ENCODE measurements at places on chromosomes 1 and 21.

DNA sequence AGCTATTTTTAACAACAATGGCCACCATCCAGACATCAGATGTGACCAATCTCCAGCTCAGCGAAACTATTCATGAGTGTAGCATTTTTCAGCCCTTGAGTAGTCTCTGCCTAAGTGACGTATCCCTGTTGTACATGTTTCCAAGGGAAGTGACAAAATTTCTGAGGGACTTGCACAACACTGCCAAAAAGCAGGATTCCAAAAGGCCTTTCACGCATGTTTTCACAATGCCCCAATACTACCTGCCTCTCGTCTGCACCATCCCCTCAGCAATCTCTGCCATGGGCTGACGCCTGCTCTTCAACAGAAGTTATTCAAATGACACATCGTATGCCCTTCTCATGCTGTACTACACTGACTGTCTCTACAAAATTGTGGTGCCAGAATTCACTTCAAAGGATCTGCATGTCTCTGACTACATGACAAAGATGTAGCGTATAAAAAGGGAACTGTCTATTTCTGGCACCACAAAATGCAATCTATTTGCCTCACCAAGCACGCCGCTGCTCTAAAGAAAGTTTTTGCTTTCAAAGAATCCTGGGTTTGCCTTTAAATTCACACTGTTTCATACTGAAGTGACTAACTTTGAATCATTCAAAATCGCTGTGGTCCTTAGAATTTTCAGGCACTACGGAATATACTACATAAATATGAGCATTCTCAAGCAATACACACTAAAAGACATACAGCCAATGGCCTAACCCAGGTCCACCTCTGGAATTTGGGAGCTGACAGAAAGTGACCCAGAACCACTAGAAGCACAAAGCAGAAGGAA lies 32.9 kb downstream of the JAK1 start:
- no peak for DNase-seq

DNA sequence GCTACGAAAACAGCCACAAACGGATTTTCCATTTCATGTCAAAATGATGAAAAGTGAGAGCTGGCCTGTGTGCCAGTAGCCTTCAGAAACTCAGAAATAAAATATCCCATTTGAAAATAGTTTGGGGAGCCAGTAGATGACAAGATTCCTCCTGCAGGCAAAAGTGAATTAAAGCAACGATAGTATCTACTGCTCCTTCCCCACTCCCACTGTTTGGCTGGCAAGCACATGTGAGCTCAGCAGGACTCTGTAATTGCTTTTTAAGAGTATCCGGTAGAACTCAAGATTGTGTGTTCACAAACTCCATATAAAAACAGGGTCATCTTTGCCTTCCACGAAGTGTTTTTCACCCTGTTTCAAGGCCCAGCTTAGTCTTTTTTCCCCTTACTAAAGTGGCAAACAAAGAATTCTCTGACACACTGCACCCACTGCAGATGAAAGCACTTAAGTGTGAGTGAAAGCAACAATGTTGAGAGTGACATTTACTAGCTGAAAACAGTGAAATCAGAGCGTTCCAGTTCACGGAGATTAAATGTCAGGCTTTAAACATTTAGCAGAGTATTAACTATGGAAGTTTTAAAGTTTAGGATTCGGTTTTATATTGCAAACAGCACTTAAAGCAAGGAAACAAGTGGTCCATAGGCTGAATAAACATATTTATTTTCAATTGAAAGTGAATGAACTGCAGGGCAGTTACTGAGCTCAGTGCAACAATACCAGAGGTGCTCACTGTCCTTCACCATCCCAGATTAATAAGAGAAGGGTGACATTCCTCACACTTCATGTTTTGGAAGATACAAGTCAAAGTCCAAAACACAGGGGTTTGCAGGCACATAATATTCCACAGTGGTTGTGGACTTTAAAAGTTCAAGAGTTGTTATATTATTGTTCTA lies 70.0 kb downstream of the ALG14 start:
- DNase-seq: no peak

GRCh38 chr1:36944883-36945282 lies 89.4 kb downstream of the GRIK3 start:
- no peak for DNase-seq

- no peak for DNase-seq
Observed at GRCh38 chr1:12078575-12078937, 15.5 kb downstream of the TNFRSF8 start.

DNA sequence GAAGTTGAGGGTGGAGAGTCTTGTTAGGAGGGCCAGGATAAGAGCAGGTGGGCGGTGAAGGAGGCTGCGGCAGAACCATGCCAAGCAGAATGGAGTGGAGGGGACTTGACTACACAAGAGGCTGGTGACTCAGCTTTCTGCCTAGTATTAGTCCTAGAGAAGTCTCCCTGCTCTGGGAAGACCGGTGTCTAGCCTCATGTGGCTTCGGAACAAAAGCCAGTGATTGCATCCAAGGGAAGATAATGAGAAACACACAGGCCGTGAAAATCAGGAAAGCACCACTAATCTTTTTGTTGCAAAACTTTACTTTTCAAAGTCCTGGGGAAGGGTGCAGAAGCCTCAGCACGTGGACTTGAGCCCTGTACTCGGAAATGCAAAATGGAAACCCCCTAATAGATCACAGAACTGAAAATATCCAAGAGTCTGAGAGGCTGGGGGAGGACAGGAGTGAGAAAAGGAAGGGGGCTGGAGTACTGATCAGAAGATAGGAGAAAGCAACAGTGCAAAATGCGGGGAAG lies 31.4 kb downstream of the DDR2 start:
- DNase-seq: no peak

- no peak for DNase-seq
Observed at GRCh38 chr1:112027696-112028095, 38.2 kb upstream of the KCND3 start.

DNA sequence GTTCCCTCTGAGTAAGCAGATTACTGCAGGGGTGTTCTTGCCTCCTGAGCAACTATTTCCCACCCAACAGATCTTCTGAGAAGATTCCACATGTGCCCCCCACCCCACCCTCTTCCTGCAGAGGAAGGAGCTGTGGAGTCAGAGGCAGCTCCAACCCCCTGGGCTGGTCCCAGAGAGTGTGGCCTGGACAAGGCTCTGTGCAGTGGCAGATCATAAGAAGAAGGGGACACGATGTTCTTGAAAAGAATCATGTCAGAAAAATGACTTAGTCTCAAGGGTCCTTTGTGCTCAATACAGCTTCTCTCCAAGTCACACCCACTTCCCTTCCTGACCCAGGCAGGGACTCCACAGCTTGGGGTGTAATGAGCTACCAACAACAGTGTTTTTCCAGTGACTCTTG lies 95.2 kb downstream of the SYF2 start:
- no peak for DNase-seq

GRCh38 chr1:30809514-30810263 lies 52.1 kb upstream of the LAPTM5 start:
- DNase-seq: no peak

DNA sequence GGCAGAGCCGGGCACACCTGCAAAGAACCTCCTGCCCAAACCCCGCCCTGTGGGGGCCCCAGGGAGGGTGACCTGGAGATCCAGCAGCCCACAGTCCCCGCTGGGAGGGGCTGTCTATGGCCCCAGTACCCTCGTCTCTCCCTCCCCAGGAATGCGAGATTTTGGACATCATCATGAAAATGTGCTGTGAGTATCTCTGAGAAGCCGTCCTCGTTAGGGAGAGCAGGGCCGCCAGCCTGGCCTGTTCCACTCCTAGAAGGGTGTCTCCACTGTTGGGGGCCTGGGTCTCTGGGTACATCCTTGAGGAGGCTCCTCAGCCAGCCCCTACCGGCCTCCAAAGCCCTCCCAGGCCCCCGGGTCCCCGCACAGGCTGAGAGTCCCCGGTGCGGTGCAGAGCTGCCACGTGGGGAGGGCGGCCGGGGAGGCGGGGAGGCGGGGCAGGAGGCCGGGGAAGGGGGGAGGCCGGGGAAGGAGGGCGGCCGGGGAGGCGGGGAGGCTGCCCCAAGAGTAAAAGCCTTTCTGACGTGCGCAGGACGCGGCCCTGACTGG lies 18.7 kb downstream of the COL6A1 start:
- DNase-seq: no peak

- no peak for DNase-seq
Observed at GRCh38 chr1:59815892-59816291, 1.1 kb downstream of the HOOK1 start.

DNA sequence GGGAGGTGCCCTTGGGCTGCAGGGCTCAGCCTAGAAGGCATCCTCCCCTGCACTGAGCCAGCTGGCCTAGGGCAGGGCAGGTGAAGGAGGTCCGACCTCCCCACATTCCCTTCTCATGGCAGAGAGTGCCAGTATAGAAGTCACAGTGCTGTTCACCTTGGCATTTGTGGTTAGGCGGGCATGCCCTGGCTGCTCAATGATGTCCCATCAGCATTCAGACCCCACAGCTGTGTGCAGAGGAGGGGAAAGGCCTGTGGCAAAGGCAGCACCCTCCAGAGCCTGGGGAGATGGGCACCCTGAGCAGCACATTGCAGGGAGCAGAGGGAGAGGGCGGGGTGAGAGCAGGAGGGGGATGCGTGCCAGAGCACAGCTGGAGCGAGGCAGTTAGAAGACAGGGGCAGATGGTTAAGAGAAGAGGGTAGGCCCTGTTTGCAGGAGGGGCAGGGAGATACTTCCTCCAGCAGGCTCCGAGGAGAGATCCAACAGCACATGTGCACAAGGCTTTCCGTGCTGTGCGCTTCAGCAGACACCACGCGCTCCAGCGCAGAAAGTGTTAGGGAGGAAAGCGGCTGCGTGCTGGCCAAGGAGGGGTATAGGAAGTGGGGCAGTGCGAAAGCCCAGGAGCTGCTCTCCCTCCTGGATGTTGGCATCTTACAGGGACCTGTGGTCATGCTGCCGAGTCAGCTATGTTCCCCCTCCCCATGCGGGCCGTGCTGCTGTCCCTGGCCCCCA lies 43.7 kb upstream of the COL6A1 start:
- no peak for DNase-seq

- no peak for DNase-seq
Observed at GRCh38 chr1:100582943-100583342, 45.0 kb downstream of the GPR88 start.

GRCh38 chr1:208160259-208160819 lies 83.8 kb downstream of the PLXNA2 start:
- no peak for DNase-seq

DNA sequence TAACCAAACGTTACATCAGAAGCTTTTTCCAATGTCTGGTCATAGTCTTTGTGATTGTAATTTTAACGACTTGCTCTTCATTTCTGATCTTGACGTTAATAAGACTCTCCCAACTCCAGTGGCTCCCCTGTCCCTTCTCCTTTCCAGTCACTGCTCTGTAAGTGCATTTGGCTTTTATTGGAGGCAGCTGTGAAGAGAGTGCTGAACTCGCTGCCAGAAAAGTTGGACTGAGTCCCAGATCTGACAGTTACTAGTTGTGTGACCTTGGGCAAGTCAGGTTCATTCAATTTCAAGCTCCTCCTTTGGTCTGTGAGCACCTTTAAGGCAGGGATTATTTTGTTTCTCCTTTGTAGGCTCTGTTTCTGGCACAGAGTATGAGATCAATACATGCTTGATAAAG lies 109.6 kb upstream of the TSPAN2 start:
- no peak for DNase-seq

DNA sequence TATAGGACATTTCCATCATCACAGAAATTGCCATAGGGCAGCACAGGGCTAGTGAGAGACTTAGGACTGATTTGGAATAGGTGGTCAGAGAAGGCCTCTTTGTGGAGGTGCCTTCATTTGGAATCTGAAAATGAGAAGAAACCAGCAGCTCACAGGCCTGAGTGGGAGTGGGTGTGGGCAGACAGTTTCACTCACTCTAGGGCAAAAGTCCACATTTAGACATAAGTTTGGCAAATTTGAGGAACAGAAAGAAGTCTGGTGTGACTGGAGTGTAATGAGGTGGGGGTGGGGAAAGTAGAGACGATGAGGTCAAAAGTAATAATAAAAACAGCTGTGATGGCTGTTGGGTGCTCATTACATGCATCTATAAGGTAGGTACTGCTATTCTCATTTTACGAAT lies 22.4 kb upstream of the BCAR3 start:
- no peak for DNase-seq

DNA sequence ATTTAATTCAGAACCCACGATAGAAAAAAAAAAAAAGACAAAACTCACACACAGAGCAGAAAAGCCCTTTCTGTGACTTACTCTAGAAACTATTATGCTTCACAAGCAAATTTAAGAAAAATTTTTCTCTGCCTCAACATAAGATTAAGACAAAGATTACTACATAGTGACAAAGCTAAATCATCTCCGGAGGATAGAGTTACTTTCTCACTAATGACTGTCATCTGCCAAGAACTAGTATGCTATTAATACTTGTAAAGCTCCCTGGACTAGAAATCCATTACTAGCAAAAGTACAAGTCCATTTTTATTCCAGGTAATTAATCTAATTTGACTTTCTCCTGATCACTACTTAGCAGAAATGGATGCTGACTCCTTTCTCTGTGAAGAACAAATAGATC lies 25.9 kb downstream of the GREM2 start:
- no peak for DNase-seq

DNA sequence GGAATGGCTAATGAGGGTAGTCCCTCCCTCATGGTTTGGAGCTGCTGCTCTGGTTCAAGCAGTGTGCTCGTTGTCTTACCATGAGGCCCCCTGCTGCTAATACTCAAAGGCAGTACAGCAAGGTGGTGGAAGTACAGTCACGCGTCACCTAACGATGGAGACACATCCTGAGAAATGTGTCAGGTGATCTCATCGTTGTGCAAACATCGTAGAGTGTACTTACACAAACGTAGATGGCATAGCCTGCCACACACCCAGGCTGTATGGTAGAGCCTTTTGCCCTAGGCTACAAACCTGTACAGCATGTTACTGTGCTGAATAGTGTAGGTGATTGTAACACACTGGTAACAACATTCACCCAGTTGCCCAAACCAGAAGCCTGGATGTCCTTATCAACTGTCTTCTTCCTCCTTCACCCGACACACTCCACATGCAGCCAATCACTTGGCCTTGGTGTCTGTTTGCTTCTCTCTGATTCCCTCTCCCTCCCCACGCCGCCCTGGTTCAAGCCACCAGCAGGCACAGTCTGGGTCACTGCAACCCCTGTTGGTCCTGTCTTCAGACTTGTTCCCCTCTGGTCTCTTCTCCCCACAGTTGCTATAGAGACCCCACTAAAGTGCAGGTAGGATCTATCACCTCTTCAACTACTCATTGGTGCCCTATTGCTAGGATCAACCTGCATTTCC lies 6.0 kb upstream of the KCNA2 start:
- no peak for DNase-seq
